ENCODE measurements at places on chromosomes 4 and X.
A peak's percentile ranks its signal among the peaks of the same experiment; 100 is the strongest.

GRCh38 chrX:106901341-106901740 lies 1.8 kb downstream of the RIPPLY1 start:
- DNase-seq: no peak

DNA sequence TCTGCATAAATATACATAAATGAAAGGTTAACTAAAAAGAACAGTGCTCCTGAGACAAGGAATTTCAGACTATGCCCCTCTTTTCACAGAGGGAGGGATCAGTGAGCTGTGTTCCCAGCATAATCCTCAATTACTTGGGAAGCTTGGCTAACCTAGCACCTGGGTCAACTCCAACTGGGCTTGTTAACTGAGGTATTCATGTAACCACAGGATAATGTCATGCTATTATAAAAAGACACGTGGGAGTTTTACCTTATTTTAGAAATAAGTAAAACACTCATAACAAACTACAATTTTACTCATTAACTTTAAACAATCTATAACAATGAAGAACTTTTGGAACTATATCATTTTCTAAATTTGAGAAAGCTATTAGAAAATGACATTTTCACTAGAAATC lies 48.6 kb downstream of the RPGR start:
- peak; percentile 29 for DNase-seq

GRCh38 chr4:124936427-124936826 lies 223.9 kb upstream of the ANKRD50 start:
- no peak for DNase-seq

GRCh38 chr4:159778298-159778697 lies 675.4 kb downstream of the RAPGEF2 start:
- no peak for DNase-seq

DNA sequence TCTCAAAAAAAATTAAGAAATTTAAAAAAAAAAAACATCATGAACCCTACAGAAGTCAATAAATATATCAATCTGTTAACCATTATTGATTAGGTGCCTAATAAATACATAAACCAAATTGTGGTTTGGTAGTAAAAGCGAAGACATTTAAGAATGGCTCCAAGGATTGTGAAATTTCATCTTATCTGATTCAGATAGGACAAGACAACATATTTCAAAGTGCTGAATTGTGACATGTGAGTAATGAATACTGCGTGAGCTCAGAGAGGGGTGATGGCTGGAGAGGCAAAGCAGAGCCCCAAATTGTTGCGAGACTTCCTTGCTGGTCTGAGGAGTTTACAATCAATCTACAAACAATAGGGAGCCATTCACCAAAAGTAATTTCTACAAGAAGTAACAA lies 8.2 kb downstream of the AMBN start:
- no peak for DNase-seq

DNA sequence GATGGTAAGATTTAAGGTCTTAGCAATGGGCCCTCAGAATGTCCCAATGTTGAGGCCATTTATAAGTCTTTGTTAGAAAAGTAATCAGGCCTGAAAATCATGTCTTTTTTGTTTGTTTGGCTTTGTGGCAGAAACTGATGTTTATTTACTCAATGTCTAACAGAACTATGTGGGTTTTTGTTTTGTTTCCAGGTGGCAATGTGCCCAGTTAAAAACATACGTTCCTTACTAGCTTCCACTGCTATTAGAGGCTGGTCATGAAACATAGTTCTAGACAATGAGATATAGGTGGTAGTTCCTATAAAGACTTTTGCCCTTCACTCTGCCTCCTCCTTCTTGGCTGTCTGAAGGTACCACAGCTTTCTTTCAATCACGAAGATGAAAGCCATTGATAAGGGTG lies 108.8 kb downstream of the C4orf51 start:
- DNase-seq: no peak

DNA sequence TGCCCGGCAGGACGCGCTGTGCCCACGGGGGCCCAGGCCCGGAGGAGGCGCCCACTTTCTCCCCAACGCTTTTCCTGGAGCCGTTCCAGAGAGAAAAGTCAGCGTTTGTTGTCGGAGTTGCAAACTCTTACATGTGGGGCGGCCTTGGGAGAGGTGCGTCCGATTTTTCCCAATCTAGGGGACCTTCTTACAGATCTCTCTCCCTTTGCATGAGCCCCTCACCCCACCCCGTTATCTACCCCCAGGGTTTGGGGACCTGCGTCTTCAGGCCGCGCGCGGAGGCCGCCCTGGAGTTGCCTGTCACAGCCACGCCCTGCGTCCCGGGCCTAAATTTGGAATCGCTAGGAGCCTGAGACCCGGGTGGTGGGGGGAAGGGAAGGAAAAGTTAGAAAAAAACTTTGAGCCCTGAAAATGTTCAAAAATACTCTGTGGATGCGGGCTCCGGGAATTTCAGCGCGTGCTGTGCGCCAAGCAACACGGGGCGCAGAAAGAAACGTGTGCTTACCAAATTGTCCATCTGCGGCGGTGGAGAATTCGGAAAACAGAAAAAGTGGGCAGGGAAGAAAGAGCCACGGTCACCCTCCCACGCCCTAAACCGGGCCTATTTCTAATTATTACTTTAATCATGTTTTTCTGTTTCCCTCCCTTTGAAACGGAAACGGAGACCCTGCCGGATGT lies 587 bp downstream of the CD99 start:
- peak; percentile 22 for DNase-seq

DNA sequence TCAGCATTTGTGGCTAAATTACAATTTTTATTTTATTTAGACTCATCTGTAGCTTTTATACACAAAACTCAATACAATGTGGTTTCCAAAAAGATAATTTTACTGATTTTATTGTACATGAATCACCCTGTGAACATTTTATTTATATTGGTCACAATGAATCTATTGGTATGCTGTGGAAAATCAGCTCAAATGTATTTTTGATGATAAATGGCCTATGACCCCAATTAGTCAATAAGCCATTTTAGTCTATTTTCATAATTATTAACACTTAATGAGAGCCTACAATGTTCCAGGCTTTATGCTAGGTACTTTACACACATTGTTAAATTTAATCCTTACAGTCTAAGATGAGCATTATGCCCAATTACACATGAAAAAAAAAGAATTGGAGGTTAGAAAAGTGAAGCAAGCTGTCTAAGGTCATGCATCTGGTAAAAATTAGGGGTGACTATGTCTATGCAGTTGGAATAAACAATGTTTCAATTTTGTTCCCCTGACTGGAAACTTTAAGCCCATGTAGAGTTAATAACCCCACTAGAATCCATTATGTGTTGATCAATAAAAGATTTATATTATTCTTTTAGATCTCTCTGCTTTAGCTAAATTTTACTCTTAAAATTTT lies 344.7 kb downstream of the PABPC4L start:
- DNase-seq: no peak

DNA sequence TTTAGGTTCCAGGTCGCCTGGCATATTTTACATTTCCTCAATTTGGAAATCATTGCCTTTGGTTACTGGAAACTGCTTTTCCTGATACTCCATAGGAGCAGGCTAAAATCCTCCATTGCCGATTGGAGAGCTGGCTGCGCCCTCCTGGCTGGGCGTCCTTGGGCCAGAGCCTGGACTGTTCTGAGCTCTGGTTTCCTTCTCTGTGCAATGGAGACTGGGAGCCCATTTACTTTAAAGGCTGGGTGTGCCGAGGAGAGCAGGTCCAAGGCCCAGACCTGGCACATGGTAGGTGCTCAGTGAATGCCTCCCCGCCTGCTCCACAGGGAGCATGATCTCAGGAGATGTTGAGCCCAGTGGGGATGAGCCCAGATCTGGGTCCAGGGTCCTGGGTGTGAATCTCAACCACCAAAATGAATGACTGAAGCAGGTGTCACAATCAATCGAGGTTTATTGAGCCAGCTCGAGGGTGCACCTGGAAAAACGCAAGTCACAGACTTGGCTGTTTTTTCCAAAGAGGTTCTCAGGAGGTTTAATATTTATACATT lies 50.0 kb downstream of the EVC start:
- no peak for DNase-seq

DNA sequence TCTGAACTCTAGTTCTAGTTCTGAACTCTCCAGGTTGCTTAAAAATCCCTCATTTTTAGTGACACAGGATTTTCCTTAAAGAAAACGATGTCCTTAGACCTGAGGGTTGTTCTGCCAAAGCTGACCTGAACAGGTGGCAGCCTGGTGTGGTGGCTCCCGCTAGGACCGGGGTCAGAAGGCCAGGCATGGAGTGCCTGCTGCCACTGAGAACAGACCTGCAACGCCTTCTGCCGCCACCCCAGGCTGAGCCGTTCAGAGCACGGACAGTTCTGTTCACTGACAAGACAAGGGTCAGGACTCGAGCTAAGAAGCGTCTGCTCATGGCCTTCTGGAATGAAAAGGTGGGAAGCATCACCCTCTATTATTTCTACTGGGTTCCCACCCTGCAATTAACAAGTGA lies 15.8 kb downstream of the DCTD start:
- DNase-seq: no peak

DNA sequence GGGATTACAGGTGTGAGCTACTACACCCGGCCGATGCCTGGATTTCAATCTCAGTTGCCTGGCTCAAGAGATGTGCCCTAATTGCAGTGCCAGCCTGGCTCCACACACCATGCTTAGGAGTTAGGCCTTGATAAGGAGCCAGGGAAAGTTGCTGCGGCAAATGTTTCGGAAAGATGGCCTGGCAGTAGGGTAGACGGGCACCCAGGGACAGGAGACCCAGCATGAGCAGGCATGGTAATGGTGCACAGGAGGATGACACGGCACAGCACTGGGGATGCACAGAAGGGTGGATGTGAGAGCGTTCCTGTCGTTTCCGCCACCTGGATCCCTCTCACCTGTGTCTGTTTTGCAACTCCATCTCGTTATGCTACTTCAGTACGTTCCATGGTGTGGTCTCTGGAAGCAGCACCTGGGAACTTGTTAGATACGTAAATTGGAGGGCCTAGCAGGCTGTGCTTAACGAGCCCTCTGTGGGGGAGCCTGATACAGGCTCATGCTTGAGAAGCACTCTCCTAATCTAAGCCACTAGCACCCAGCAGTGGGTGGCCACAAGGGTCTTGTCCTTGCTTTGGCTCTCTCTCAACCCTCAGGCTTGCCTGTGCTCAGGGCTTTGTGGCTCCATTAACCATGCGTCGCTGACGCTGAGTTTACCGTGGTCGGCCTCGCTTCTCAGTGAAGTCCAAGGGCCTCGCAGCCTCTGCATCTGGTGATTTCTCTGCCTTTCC lies 20.3 kb downstream of the RNF4 start:
- no peak for DNase-seq

DNA sequence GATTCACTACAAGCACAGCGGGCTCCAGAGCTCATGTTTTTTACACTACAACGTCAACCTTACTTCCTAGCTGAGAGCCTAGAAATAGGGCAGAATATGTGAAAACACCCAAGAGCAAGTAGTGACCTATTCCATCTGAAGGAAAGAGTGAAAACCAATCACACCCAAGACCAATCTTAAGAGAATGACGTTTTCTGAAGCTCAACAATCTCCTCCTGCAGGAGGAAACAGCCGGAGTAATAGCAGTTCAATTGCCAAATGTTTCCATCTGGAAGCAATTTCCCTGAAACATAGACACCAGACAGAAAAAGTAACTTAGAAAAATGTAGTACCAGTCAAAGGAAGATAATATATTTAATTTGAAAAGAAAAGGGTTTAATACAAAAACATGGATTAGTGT lies 142.4 kb downstream of the ANXA5 start:
- DNase-seq: no peak

DNA sequence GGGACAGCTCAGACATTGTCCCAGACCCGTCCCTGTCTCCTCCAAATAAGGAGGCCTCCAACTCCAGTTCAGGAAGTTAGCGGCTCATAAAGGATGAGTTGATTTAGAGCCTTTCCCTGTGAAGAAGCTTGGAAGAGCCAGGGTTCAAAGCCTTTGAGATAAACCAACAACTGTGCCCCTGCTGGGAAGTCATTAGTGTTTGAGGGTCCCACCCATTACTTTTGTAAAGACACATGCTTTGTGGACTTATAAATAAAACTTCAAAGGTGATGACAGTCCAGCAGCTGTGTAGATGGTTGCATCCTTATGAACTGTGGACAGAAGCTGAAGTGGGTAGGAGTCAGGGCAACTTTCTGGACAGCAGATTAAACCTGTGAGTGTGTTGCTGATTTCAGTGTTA lies 86.0 kb upstream of the PGRMC2 start:
- no peak for DNase-seq

DNA sequence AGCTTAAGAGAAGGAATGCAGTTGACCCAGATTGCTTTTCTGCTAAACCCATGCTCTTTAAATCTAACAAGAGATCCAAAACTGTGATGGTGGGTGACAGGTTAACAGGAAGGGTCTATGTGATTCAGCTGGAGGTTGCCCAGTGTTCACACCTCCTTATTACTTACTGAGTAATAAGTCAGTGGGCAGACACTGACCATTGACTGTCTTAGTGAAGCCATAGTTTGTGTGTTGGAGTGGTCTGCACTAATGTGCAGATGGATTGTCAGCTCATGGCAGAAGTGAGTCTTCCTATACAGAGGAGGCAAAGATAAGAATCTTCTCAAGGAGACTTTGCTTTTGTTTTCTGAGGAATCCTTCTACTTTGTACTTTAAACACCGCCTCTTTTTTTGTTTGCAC lies 15.2 kb upstream of the RUFY3 start:
- DNase-seq: no peak

DNA sequence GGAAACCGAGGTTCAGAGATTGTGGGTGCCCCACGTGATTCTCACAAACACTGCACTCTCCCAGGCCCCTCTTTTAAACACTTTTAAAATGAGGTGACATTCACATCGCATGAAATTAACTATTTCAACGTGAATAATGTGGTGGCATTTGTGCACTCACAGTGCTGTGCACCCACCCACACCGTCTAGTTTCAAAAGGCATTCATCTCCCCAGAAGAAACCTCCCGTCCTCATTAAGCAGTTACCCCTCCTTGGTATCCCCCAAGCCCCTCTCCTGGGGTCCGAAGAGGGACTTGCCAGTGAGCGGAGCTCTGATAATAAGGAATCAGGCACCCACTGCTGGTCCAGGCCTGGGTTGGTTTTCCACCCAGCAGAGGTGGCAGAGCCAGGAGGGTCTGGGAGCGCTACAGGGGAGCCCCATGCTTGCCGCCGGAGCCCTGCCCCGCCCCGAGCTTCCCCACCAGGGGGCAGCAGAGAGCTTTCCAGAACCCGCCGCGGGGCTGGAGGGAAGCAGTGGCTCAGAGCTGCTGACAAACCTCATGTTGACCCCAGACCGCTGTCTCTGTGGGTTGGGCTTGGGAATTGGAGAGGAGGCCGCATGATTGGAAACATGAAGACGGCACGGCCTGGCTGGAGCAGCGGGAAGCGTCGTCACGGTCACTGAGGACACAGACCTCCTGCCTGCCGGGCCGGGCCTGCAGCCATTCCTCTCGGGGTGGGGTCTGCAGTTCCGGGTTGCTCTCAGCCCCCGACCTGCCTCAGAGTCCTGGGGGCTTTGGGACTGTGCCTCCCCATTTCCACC lies 27.5 kb upstream of the HTRA3 start:
- DNase-seq: peak; percentile 81

DNA sequence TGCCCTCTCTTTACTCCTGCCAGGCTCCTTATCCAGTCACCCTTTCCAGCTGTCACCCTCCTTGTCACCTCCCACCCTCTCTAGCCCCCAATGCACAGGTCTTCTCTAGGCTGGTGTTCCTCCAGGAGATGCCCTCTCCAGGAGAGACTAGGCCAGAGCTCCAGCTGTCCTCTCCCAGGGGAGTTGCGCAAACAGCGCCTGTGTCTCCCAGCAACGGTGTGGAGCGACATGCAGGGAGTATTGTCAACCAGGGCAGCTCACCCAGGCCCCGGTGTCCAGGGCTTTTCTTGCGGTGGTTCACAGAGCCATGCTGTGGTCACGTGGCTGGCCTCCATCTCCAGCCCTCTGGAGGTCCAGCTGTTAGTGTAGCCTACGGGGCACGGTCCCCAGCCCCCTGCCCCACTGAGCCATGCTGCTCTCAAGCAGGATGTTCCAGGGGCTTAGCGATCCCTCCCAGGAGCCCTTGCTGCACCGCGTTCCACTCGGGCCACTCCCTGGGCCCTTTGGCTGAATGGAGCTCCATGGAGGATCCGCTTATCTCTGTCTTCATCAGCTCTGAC lies 34.8 kb downstream of the CCNQ start:
- DNase-seq: no peak
